ENCODE measurements at places on chromosomes 16 and 17.

GRCh38 chr16:53872248-53873221, 168.6 kb downstream of the FTO start:
- DNase-seq: no peak

- DNase-seq: no peak
Observed at GRCh38 chr17:66767154-66767933, 67.6 kb upstream of the CACNG5 start.

- no peak for DNase-seq
Observed at GRCh38 chr17:9225305-9226101, 204.2 kb downstream of the NTN1 start.

DNA sequence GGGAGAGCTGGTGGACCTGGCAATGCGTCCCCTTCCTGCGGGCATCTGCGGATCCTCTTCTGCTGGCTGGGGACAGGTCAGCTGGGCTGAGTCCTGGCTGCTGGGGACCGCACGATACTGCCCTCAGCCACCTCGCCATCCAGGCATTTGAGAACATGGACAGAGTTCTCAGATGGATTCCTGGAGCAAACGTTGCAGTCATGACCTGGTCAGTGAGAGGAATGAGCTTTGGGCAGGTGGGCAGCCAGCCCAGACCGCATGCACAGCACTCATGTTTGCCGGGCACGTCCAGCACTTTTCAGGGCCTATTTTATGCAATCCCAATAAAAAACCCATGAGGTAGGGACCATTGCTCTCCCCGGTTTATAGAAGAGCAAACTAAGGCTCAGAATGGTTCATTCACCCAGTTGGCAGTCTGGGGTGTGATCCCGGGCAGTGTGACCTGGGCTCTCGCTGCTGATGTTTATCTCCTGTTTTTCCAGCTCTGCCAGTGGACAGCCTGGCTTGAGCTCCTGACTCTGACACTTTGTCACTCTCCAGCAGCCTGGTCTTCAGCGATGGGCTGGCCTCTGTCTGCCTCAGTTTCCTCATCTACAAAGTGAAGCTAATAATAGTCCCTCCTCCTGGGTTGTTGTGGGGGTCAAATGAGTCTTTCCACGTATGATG, 294.7 kb downstream of the IRF8 start:
- no peak for DNase-seq

DNA sequence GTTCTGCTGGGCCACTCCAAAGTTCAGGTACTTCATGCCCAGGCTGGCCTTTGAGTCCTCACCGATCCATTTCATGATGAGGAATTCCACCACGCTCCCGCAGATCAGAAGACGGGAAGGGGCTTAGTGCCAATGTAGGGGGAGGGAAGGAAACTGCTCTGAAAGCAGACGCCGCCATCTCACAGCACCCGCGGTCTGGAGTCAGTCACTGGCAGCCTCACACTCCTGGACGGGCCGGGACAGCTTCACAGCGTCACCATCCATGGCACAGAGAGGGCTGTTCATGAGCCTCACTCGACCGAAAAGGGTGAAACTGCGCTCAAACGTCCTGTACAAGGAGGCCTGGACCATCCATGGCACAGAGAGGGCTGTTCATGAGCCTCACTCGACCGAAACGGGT, 62.0 kb downstream of the RPH3AL start:
- DNase-seq: no peak

DNA sequence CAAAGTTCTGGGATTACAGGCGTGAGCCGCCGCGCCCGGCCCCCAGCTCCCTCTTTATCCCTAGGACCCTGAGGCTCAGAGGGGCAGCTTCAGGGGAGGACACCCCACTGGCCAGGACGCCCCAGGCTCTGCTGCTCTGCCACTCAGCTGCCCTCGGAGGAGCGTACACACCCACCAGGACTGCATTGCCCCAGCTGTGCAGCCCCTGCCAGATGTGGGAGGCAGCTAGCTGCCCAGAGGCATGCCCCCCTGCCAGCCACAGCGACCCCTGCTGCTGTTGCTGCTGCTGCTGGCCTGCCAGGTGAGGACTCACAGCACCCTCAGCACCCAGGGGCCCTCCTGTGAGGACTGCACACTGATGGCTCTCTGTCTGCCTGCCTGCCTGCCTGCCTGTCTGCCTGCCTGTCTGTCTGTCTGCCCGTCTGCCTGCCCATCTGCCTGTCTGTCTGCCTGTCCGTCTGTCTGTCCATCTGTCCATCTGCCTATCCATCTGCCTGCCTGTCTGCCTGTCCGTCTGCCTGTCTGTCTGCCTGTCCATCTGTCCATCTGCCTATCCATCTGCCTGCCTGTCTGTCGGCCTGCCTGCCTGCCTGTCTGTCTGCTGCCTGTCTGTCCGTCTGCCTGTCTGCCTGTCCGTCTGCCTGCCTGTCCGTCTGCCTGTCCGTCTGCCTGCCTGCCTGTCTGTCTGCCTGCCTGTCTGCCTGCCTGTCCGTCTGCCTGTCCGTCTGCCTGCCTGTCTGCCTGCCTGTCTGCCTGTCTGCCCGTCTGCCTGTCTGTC, 5.0 kb downstream of the GCGR start:
- no peak for DNase-seq

DNA sequence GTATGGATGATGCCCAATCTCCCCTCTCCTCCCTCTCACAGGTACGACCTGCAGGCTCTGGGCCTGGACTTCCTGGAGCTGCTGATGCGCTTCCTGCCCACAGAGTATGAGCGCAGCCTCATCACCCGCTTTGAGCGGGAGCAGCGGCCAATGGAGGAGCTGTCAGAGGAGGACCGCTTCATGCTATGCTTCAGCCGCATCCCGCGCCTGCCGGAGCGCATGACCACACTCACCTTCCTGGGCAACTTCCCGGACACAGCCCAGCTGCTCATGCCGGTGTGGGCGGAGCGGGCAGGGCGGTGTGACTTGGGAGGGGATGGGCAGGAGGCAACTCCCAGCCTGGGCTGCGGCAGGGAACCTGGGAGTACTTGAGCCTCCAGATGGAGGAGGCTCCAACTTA, 18.1 kb downstream of the SPATA32 start:
- DNase-seq: no peak

- DNase-seq: no peak
Observed at GRCh38 chr16:56493126-56493525, 26.7 kb downstream of the BBS2 start.

DNA sequence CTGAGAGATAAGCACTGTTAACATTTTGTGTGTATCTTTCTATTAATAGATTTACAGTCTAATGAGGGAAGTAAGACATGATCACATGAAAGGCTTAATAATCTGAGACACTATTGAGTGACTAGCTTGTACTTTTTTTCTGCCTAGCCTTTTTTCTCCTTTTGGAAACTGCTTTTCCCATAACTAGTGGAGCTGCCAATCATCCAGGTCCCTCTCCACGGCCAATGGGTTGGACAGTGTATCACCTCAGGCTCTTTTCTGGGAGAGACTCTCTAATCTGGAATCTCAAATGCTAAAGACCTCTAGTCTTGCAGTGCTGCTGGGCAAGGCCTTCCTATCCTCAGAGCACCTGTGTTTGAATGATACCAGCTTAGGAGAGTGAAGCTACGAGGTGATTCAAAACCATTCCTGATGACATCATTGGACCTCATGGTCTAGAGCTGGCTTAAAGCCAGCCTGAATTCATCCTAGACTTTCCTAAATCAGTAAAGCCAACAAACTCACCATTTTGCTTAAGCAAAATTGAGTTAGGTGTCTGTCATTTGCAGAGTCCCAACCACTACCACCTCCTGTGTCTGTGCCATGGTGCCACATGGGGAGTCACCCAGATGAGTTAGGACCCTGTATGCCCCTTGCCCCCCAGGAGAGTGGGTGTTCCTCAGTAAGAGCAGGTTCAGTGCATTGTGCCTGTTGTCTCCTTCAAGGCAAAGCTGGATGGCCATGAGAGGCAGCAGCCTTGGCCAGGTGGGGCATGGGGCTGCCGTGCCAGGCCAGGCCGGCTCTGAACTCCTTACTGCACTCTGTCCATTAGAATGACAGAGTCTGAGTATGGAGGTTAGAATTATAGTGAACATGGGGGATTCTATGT, 62.9 kb downstream of the SPECC1 start:
- DNase-seq: no peak

- no peak for DNase-seq
Observed at GRCh38 chr16:89114159-89114981, 20.7 kb downstream of the ACSF3 start.

DNA sequence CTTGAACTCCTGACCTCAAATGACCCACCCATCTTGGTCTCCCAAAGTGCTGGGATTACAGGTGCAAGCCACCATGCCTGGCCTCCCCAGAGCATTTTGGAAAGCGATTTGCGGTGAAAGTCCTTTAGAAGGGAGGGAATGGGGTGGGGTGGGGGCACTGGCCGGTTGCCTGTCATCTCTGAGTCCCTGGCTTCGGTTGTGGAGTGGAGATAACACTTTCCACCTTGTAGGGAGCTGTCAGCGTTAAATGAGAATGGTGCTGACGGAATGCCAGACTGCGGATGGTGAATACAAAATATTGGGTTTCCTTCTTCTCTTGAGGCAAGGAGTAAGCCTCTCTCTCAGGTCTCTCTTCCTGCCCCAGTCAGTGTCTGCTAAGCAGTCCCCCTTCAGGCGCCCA, 5.2 kb upstream of the WNT3 start:
- DNase-seq: no peak

DNA sequence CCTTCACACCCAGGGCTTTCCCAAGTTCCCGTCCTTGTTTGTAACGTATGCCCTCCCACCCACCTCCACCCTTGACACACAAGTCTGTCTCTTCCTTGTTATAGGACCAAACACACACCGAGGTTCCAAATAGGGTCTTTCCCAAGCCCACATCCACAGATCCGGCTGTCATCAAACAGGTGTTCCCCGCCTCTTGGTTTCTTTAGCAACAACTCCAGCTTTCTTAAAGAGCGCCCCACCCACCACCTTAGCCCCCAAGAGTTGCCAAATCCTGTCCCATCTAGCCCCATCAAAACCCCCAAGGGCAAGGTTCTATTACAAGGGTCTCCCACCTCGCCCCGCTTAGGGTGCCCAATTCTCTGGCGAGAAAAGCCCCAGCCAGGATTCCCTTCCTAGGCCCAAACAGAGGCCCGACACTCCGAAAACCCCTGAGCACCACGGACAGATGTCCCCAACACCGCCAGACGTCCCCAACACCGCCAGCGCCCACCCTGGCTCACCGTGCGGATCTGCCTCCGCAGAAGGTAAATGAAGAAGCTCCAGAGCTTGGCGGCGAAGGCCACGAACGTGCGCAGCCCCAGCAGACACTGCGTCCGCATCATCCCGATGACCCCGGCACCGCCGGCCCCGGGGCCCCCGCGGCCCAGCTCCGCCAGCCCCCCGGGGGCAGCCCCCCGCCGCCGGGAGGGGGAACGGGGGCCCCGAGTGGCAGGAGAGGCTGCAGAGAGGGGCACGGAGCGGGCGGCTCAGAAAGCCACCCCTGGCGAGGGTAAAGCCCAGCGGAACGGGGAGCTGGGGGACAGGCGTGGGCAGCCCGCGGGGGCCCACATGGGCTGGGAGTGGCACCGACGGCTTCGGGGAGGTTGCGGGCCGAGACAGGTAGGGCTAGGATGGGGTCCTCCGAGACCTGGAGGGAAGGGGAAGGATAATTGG, 573 bp downstream of the CTDNEP1 start:
- DNase-seq: no peak

- no peak for DNase-seq
Observed at GRCh38 chr16:76157629-76158028, 119.6 kb upstream of the CNTNAP4 start.

GRCh38 chr16:53546988-53547391, 44.0 kb upstream of the AKTIP start:
- no peak for DNase-seq

GRCh38 chr16:47018223-47018891, 44.9 kb upstream of the DNAJA2 start:
- no peak for DNase-seq

GRCh38 chr17:7579834-7580603, 581 bp downstream of the CD68 start:
- no peak for DNase-seq

GRCh38 chr17:50815400-50815799, 20.0 kb upstream of the WFIKKN2 start:
- no peak for DNase-seq

- DNase-seq: no peak
Observed at GRCh38 chr16:85286951-85287814, 174.9 kb upstream of the CIBAR2 start.

- no peak for DNase-seq
Observed at GRCh38 chr17:18161207-18162145, 22.2 kb upstream of the ALKBH5 start.

- no peak for DNase-seq
Observed at GRCh38 chr17:83103200-83103942, 24.0 kb downstream of the METRNL start.

GRCh38 chr16:89266521-89267134, 49.1 kb downstream of the ZNF778 start:
- no peak for DNase-seq

DNA sequence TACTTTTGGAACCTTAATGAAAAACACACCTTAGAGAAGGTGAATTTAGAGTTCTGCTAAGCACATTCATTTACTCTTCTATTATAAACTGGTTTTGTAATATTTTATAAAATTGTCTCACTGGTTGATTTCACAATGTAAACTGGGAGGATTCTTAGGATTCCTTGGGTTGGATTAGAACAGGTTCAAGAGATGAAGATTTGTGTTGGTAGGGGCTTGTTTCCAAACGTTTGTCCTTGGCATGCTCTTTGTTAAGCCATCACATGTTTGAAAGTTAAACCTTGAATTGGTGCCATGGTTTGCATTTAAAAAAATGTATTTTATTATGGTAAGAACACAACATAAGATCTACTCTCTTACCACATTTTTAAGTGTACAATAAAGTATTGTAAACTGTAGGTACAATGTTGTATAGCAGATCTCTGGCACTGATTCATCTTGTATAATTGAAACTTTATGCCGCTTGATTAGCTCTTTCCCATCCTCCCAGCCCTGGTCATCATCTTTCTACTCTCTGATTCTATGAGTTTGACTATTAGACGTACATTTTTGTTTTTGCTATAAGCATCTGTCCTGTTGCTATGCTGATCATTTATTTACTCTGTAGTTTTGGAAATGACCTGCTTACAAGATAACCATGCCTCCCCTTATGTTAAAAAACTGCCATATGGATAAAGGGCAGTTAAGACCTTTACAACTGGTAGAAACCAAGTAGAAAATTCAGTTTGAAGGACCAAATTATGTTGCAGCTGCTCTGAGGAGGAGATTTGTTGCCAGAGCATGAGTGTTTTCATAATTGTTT, 9.6 kb downstream of the FTO start:
- no peak for DNase-seq

DNA sequence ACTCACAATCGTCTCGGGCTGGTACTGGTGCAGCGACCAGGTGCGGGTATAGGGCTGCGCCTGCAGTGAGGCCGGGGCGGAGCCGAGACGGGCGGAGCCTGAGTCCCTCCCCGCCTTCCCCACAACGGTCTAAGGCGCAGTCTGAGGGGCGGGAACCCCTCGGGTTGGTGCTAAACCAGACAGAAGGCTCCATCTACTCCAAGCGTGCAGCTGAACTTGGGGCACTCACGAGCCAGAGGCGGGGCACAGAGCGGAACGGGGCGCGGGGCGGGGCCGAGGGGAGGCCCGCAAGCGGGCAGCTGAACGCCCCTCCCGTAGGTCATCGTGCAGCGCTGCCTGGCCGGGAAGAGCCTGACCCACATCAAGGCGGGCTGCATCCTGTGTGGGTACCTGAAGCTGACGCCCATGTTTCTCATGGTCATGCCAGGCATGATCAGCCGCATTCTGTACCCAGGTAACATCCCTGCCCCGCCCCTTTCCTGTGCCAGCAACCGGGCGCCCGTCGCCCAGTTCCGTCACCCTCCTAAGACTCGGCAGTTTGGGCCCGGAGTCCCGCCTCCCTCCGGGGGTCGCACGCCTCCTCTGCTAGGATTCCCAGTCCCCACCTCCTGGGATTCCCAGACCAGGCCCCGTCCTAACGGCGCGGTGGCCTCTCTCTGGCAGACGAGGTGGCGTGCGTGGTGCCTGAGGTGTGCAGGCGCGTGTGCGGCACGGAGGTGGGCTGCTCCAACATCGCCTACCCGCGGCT, 5.0 kb downstream of the SLC5A2 start:
- peak; percentile 43 for DNase-seq

Measured in stimulated activated CD4-positive, alpha-beta T cell treated with anti-CD3 and anti-CD28 coated beads, TNF-alpha, amount 100 ng/mL, for 4 hours (primary cell).